ENCODE measurements at places on chromosomes 12 and 14.

GRCh38 chr14:96999654-97000155 is 202.5 kb downstream of the VRK1 start:
- DNase-seq = no peak

DNA sequence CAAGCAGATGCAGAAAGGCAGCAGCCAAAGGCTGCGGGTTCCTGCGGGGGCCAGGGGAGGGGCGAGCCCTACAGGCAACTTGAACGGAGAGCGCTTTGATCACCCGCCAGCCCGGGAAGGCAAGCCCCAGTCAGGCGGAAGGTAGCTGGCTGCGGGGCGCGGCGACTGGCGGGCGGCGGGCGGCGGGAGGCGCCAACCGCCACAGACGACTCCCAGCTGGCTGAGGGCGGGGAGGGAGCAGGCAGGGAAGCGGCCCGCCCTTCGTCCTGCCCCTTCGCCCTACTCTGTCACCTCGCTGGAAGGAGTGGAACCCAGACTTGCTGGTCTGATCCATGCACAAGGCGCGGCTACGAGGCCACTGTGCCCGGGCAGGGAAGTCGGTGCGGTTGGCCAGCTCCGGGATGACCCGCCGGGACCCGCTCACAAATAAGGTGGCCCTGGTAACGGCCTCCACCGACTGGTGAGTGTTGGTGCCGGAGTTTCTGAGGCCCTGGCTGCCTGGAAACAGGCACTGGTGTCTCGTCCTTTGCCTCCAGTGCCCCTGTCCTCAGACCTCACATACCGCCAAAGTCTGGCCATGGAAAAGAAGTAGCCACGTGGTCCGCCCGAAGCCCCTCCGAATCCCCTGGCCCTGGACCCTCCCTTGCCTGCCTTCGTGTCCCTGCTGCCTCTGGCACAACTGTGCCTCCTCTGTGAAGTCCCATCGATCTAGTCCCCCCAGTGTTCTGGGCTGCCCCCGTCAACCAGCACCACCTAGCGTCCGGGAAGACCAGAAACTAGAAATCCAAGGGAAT is 15.4 kb upstream of the CARMIL3 start:
- DNase-seq = no peak

GRCh38 chr12:22268973-22269372 is 65.5 kb downstream of the ST8SIA1 start:
- no peak for DNase-seq

- no peak for DNase-seq
Observed at GRCh38 chr12:102562836-102563425, 82.6 kb upstream of the IGF1 start.

GRCh38 chr12:96378319-96378718 is 21.9 kb downstream of the CDK17 start:
- DNase-seq = no peak

- DNase-seq = peak; percentile 90
Observed at GRCh38 chr12:111405149-111405858, 419 bp upstream of the SH2B3 start.

GRCh38 chr14:31934767-31935266 is 142.3 kb upstream of the ARHGAP5 start:
- no peak for DNase-seq

DNA sequence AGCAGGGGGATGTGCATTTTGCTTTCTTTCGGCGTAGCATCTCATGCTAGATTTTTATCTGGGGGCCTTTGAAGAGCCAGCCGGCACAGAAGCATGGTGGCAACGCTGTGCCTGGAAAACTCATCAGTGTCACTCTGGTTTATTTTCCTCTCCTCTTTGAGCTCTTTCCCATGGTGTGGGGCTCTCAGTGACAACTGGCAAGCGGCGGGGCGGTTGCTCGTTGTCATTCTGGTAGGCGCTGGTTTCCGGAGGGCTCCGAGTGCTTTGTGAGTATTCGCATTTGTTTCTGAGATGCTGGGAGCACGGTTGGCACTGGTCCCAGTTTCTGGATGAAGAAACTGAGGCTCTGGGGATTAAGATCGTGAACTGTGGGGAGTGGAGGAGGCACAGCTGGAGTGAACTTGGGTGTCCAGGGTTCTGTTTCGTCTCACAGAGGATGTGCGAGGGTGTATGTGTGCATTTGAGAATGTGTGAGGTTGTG is 23.3 kb downstream of the TPCN1 start:
- no peak for DNase-seq

DNA sequence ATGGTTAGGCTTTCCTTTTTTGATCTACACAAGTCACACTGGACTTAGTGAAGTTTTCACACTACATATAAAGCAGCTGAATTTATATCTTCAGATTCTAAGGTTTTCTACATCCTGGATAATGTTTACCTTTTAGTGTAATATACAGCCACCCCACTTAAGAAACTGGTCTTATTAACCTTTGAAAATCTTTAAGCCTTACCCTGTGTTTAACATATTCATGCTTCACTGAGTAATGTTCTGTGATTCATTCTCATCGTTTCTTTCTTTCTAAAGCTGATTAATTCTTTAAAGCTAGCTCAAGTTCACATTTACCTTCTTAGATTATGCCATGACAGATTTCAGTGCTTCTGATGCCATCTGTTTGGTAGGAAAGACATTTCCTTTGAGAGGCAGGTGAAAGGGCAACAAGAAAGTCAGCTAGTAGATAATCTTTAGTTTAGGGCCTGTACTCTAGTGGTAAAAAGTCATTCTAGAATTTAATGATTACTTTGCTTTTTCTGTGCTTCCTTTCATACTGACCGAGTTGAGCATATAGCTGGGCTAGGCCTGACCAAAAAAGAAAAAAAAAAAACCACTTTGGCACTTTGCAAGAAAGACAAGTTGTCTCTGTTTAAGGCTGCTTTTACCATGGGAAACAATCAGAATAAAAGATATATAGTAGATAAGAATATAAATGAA is 690.9 kb upstream of the FBXO33 start:
- no peak for DNase-seq

All from GM18507 (cell line).